ENCODE measurements at places on chromosomes 7 and 10. TPM values are rescaled to one million over a fixed set of nuclear protein-coding genes. Genes with fewer than 3 reads are reported as not detected.

MNX1 gene
- total RNA-seq, result 3.4 TPM

CDC14C gene
- 2.6 TPM for total RNA-seq

SUFU gene
- 5.5 TPM for total RNA-seq

LAMB4 gene
- total RNA-seq, result 0.96 TPM

GNGT1 gene
- total RNA-seq, result 2.9 TPM

BEND7 gene
- total RNA-seq, result 7.5 TPM

CALHM3 gene
- not detected for total RNA-seq

SPDYE6 gene
- total RNA-seq, result not detected

TEX36 gene
- not detected for total RNA-seq

ABCC2 gene
- 0.72 TPM for total RNA-seq

PLEKHS1 gene
- total RNA-seq, result 2.2 TPM

LIPN gene
- not detected for total RNA-seq

C10orf105 gene
- 0.48 TPM for total RNA-seq

DNA sequence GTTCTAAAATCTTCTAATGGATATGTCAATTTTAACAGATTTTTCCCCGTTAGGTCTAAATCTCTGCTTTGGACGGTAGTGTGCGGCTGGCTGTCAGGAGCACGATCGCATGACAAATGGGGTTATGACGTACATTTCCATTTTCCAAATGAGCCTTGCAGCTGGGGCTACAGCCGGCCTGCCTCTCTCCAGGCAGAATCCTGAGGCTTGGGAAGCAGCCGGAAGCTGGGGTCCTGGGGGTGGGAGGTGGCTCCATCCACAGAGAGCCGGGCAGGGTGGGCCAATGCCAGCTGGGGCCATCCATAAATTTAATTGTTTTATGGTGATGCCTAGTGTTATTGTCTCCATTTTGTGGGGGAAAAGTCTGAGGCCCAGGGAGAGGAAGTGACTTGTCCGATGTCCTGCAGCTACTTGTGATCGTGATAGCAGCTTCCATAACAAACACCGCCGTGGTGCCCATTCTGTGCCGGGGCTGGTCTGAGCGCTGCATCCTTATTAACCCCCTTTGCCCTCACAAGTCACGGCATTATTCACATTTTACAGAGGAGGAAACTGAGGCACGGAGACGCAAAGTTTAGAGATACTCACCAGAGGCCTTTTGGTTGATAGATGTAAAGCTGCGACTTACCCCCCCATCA, 53.0 kb upstream of the EBF3 start:
- no peak for DNase-seq

GRCh38 chr10:128047351-128047750, 78.9 kb downstream of the MKI67 start:
- DNase-seq, result peak; percentile 85

GRCh38 chr10:63209705-63210104, 76.6 kb downstream of the NRBF2 start:
- no peak for DNase-seq

DNA sequence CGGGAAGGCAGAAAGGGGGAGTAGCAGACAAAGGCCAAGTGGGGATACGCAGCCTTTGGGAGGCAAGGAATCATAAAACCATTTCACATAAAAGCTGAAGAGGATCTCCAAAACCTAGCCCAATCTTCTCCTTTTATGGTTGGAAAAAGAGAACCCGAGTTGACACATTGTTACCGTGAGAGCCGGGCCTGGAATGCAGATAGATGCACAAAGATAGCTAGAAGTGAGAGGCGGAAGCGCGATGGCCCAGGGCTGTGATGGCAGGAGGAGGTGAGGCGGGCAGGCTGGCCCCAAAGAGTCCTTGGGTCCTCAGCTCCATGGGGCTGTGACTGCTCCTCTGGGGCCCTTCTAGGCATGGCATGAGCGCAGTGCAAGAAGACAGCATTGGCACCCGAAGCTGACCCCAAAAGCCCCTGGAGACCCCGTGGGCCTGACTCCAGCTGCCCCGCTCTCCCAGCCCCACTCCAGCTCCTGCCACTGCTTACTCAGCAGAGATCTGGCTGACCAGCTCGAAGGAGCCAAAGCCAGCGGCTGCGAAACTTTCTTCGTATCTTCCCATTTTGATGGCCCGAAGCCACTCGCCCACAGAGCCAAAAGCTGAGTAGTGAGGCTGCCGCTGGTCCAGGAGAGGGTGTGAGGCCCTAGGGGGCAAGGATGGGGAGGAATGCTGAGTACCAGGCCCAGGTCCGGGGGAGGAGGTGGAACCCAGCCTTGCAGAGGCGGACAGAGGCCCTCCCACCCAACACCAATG, 22.5 kb downstream of the EPHB4 start:
- no peak for DNase-seq

GRCh38 chr7:46414946-46415345, 493.9 kb upstream of the IGFBP3 start:
- DNase-seq, result no peak

DNA sequence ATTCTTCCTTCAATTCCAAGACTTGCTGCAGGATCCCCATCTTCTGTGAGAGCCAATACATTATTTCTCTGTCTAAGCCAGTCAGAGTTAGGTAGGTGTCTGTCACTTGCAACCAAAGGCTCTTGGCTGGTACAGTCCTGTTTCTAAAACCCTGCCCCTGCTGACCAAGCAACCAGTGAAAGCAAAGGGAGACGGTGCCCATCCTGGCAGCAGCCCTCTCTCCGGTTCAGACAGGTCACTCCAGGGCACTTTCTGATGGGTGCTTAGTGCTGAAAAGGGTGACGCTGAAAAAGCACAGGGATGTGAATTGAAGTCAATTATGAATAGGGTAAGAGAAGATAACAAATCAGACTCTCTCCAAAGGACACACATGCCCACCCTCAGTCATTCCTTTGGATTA, 37.5 kb downstream of the SPOCK2 start:
- peak; percentile 59 for DNase-seq

GRCh38 chr7:28999427-28999826, 41.3 kb upstream of the TRIL start:
- no peak for DNase-seq

GRCh38 chr10:103498936-103499638, 5.6 kb downstream of the NEURL1 start:
- DNase-seq, result no peak

DNA sequence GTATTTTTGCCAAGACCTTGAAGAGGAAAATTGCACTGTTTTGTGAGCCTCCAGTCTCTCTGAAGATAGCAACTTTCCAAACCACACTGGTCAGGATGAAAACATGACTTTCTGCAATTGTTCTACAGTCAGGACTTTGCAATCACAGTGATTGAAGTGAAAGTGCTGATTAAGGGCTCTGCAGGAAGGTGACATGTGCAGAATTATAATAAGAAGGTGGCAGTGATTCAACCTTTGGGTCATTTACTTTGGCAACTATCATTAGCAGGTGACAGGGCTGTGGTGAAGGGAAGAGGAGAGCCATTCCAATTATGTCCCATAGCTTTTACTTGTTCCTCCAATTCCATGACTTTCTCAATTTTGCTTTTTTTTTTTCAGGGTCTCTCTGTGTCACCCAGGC, 350.0 kb upstream of the FZD8 start:
- no peak for DNase-seq

- no peak for DNase-seq
Measured at GRCh38 chr10:131199646-131200045, 111.9 kb downstream of the TCERG1L start.

DNA sequence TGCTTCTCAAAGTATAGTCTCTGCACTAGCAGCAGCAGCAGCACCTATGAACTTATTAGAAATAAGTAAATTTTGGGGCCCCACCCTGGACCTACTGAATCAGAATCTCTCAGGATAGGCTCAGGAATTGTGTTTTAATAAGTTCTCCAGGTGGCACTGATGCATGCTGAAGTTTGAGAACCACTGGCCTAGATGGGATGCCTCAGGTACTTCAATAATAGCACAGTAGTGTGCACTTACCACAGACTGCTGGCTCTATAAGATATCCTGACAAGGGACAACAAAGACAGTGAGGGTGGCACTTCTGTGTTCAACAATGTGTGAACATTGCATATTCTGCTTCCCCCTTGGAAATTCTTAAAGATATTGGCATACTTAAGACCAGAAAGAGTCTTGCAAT, 64.7 kb upstream of the HABP2 start:
- DNase-seq, result no peak

DNA sequence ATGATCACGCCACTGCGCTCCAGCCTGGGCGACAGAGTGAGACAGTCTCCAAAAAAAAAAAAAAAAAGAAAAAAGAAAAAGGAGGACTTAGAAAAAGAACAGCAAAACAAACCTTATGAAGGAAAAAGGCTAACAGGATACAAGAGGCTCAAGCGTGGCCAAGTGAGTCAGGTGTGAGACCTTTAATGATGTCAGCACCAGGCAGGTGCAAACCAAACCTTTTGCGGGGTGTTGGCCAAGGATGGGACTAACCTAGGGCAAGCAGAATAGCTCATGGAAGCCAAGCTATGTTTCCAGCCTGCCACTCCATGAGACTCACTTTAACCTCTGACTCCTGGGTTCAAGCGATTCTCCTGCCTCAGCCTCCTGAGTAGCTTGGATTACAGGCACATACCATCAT, 11.3 kb upstream of the GNA12 start:
- no peak for DNase-seq

- peak; percentile 86 for DNase-seq
Measured at GRCh38 chr7:158863611-158864506, 7.5 kb downstream of the DYNC2I1 start.

- DNase-seq, result peak; percentile 3
Measured at GRCh38 chr10:66405566-66405965, 520.3 kb upstream of the LRRTM3 start.

- peak; percentile 11 for DNase-seq
Measured at GRCh38 chr7:142866361-142867096, 11.7 kb downstream of the EPHB6 start.

DNA sequence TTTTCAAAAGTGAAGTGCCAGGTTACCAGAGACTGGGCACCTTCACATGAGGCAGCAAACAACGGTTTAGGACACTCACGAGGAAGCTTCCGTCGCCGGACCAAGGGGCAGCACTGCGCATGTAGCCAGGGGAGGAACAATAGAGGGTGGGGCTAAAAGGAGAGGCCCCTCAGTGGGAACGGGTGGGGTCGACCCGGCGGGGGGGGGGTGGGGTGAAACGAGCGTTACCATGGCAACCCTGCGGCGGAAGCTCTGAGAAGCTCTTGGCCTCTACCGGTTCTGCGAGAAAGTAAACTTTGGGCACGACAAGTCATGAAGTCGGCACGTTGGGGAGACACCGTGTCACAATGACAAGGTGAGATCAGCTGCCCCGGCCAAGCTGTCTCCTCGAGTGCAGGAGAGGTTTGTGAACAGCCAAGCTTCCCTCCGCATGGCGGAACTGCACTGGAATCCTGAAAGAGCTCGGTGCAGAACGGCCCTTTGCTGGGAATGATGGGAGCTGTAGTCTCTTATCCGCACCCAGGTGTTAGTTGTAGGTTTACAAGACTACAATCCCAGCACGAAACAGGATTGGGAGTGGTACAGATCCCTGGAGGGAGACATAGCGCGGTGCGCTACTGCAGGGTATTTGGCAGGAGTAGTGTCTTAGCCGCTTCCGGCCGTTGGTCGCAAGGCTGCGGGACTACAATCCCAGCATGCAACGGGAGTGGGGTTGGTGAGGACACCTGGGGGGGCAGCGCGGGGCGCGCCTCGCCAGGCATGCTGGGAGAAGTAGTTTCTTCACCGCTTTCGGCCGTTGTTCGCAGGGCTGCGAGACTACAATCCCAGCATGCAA, 72.8 kb upstream of the ZNF722 start:
- peak; percentile 0 for DNase-seq

GRCh38 chr10:125608474-125608873, 74.5 kb downstream of the TEX36 start:
- no peak for DNase-seq

- DNase-seq, result no peak
Measured at GRCh38 chr10:112246-112645, 23.0 kb upstream of the ZMYND11 start.

GRCh38 chr7:126462405-126462804, 790.3 kb downstream of the GRM8 start:
- no peak for DNase-seq

DNA sequence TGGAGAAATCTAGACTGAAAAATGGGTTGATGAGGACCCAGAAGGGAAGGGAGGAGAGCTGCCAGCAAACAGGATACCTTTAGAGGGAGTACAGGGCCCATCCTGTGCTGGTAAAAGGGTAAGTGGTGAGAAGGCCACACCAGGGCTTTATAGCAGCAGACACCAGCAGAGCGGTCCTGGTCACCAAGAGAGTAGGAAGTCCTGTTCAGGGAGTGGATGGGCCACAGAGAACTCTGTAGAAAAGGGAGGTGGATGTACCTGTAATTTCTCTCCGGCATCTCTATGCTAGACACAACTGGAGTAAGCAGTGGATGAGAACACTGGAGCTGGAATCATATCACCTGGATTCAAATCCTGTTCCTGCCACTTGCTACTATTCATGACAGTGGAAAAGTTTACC, 867.2 kb downstream of the CCSER2 start:
- DNase-seq, result no peak

- no peak for DNase-seq
Measured at GRCh38 chr10:109866168-109866994, 56.9 kb downstream of the XPNPEP1 start.

GRCh38 chr10:33122014-33122809, 164.2 kb upstream of the ITGB1 start:
- peak; percentile 42 for DNase-seq

DNA sequence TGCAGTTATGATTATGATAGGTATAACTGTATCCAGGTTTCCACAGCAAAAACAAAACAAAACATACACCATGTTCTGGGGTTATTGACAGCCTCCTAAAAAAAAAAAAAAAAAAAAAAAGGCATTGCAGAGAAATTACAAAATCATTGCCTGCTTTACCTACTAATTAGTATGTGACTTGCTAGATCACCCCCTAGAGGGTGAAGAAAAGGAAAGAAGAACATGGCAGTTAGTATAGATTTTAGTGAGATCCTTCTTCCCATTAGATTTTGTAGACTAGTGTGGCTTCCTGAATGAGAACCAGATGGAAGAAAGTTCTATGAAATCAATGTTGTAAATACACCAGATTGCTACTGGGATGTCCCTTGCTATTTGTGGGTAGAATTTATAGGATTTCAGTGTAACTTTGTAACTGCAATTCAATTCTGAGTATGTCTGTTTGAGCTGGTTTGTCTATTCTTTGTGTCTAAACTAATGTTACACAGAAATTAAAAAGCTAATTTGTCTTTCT, 24.0 kb upstream of the AGBL3 start:
- no peak for DNase-seq

DNA sequence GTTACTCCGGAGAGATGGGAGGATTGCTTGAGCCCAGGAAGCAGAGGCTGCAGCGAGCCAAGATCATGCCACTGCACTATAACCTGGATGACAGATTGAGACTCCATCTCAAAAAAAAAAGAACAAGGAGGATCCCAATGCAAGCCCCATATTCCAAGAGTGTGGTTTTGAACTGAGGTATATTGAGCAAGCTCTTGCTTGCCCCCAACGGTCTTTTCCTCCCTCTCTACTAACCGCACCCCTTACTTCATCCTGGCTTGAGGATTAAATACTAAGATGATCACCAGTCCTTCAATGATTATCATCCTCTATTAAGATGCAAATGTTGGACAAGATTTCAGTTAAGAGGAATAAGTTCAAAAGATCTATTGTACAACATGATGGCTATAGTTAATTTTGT, 12.5 kb upstream of the SRGN start:
- DNase-seq, result no peak

DNA sequence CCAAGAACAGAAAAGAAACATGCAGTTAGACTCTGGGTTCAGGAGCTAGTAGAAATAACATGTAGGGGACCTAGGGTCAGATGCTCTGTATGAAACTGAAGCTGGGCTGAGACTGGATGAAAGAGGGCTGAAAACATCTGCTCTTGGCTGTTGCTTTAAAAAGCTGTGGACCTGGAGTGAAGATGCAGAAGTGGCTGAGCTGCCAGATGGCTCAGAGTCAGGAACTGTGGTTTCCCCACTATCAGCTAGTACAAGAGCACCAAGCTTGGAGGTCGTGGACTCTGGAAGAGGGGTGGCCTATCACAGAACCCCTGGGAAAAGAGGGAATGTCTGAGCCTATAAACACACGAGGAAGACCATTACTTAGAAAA, 5.9 kb downstream of the ADK start:
- peak; percentile 55 for DNase-seq
